ENCODE measurements at places on chromosomes 16 and 17.

- DNase-seq, result no peak
- no peaks in the 10 kb centered on the region for H3K4me1 ChIP-seq
- H3K4me3 ChIP-seq, result no peak overlapping the region
Measured at GRCh38 chr17:36728030-36728991, 126.9 kb downstream of the MRM1 start.

- no peaks in the 10 kb centered on the region for H3K36me3 ChIP-seq
- no peaks in the 10 kb centered on the region for H3K27me3 ChIP-seq
- H3K4me1 ChIP-seq, result no peaks in the 10 kb centered on the region
- no peak for DNase-seq
- H3K4me3 ChIP-seq, result no peak overlapping the region
Measured at GRCh38 chr17:21170809-21171208, 43.2 kb downstream of the TMEM11 start.

DNA sequence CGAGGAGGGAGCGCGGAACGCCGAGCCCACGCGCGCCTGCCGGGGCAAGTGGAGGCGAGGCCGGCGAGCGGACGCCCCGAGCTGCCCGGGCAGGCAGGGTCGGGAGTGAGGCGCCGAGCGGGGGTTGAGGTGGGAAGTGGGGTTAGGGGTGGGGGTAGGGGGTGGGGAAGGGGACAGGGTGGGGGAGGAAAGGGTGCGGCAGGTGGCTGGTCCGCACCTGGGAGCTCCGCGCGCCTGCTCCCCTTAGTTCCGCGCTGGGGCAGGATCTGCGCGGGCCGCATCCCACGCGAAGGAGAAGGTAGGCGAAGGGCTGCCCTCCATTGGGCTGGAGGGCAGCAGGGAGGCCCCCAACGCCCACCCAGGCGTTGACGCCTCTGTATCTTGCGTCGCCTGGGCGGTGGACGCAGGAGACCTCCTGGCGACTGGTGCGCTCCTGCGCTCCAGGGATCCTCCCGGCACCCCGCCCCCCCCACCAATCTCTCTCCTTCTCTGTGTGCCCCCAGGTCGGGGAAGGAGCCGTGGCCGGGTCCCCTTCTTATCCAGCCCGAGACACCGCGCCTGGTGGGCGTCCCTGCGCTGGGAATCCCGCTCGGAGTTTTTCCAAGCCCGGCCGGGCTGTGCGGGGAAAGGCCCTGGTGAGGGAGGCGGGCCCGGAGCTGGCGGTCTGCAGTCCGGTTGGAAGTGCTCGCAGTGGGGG, 51.3 kb upstream of the AMZ2 start:
- no peak for DNase-seq
- peak overlapping the region; percentile 10 for H3K4me3 ChIP-seq
- no peaks in the 10 kb centered on the region for H3K36me3 ChIP-seq
- H3K27ac ChIP-seq, result no peak overlapping the region
- peaks cover 4% of the 10 kb centered on the region for H3K27me3 ChIP-seq
- peaks cover 17% of the 10 kb centered on the region for H3K4me1 ChIP-seq

- no peaks in the 10 kb centered on the region for H3K27me3 ChIP-seq
- no peak overlapping the region for H3K4me3 ChIP-seq
- no peaks in the 10 kb centered on the region for H3K4me1 ChIP-seq
- DNase-seq, result no peak
Measured at GRCh38 chr17:73476890-73477350, 165.1 kb upstream of the CDC42EP4 start.

DNA sequence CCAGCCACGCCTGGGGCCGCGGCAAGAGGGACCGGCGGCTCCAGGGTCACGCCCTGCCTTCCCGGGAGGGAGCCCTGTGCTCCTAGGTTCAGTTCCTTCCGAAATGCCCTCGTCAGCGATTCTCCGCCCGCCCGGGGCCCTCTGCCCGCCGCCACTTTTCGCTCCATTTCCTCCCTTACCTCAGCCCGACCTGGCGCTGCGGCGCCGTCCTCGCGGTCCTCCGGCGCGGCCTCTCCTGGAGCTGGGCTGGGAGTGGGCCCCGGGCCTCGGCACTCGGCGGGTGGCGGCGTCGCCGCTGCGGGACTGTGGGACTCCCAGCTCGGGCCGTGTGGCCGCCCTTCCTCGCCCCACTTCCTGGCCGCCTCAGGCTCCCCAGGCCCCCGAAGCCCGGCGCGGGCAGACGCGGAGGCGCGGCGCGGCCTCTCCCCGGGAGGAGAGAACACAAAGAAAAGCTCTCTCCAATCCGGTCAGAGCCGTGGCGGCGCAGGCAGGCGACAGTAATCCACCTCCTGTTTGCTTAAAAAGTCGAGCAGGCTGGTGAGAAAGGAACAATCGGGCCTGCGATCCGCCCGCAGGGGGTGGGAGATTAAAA, 1.6 kb downstream of the BAHCC1 start:
- peak overlapping the region; percentile 74 for H3K4me3 ChIP-seq
- peak overlapping the region; percentile 86 for H3K27ac ChIP-seq
- no peaks in the 10 kb centered on the region for H3K36me3 ChIP-seq
- no peaks in the 10 kb centered on the region for H3K27me3 ChIP-seq
- peaks cover 12% of the 10 kb centered on the region for H3K4me1 ChIP-seq

- no peak for DNase-seq
- peaks cover 4% of the 10 kb centered on the region for H3K4me1 ChIP-seq
- no peaks in the 10 kb centered on the region for H3K27me3 ChIP-seq
- peak overlapping the region; percentile 96 for H3K4me3 ChIP-seq
- no peaks in the 10 kb centered on the region for H3K36me3 ChIP-seq
Measured at GRCh38 chr17:81553616-81554181, 1.5 kb upstream of the FAAP100 start.

DNA sequence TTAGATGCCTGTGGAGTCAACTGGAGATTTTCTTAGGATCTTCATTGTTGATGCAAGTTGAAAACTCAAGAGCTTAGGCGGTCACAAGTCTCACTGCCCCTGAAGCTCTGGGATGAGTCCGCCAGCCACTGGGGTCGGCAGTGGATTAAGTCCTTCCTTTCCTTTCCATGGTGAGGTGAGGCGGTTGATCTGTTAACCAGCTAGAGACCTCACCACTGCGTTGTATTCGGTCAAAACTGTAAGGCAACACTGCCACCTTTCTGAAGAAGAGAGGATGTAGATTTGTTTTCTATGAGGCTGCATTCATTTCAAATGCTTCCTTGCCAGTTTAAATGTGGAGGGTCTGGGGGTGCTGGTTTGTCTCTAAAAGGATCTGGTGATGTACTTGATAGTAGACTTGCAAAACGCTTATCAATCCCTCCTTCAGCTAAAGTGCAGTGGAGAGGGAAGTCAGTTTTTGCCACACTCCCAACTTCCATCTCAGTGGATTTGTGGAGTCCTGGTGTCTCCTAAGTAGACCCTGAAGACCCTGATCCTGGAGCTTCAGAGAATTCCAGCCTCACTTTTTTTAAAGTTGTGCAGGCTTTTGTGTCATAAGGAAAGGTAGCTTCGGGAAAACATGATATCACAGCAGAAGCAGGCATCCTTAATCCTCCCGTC, 1.7 kb downstream of the MYOCD start:
- no peaks in the 10 kb centered on the region for H3K36me3 ChIP-seq
- peak overlapping the region; percentile 56 for H3K27ac ChIP-seq
- peaks cover 3% of the 10 kb centered on the region for H3K27me3 ChIP-seq
- no peak for DNase-seq
- no peaks in the 10 kb centered on the region for H3K4me1 ChIP-seq
- H3K4me3 ChIP-seq, result no peak overlapping the region

GRCh38 chr17:82745524-82745923, 6.3 kb upstream of the TBCD start:
- H3K4me3 ChIP-seq, result no peak overlapping the region
- H3K4me1 ChIP-seq, result no peaks in the 10 kb centered on the region
- H3K27ac ChIP-seq, result no peak overlapping the region
- no peaks in the 10 kb centered on the region for H3K27me3 ChIP-seq
- H3K36me3 ChIP-seq, result peaks cover 6% of the 10 kb centered on the region

DNA sequence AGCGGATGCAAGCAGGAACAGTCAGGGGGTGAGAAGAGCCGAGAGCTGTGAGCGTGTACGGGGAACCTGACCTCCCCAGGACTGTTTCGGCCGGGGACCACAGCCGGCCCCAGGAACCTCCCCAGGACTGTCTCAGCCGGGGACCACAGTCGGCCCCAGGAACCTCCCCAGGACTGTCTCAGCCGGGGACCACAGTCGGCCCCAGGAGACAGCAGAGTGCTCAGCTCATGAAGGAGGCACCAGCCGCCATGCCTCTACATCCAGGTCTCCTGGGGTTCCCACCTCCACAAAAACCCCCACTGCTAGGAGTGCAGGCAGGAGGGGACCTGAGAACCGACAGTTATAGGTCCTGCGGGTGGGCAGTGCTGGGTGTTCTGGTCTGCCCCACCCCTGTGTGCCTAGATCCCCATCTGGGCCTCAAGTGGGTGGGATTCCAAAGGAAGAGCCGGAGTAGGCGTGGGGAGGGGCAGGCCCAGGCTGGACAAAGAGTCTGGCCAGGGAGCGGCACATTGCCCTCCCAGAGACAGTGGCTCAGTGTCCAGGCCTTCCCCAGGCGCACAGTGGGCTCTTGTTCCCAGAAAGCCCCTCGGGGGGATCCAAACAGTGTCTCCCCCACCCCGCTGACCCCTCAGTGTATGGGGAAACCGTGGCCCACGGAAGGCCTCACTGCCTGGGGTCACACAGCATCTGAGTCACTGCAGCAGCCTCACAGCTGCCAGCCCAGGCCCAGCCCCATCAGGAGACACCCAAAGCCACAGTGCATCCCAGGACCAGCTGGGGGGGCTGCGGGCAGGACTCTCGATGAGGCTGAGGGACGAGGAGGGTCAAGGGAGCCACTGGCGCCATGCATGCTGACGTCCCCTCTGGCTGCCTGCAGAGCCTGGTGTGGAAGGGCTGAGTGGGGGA, 4.3 kb downstream of the RHBDF1 start:
- H3K4me3 ChIP-seq, result no peak overlapping the region
- no peak for DNase-seq
- peaks cover 21% of the 10 kb centered on the region for H3K4me1 ChIP-seq
- no peaks in the 10 kb centered on the region for H3K27me3 ChIP-seq

- no peak for DNase-seq
- no peak overlapping the region for H3K27ac ChIP-seq
- H3K27me3 ChIP-seq, result no peaks in the 10 kb centered on the region
- H3K4me1 ChIP-seq, result no peaks in the 10 kb centered on the region
Measured at GRCh38 chr16:65148804-65149203, 26.9 kb upstream of the CDH11 start.

DNA sequence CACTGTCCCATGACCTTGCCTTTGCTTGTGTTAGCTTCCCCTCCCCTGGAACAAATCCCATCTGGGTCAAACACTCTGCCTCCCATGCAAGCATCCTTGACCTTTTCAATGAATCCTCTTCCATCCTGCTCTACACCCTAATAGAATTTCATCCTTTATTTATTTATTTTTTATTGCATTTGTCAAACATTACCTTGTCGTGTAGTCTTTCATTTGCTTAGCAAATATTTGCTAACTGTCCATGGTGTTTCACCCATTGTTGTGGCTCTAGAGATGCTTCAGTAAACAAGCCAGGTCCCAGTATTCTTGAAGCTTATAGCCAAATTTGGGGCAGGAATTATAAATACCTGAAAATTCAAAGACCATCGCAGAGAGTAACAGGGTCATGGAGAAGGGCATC, 51.0 kb upstream of the MRTFB start:
- no peaks in the 10 kb centered on the region for H3K27me3 ChIP-seq
- peaks cover 6% of the 10 kb centered on the region for H3K4me1 ChIP-seq
- no peak for DNase-seq
- H3K36me3 ChIP-seq, result no peaks in the 10 kb centered on the region
- H3K27ac ChIP-seq, result no peak overlapping the region
- H3K4me3 ChIP-seq, result no peak overlapping the region

- H3K4me1 ChIP-seq, result no peaks in the 10 kb centered on the region
- H3K4me3 ChIP-seq, result no peak overlapping the region
- H3K27ac ChIP-seq, result no peak overlapping the region
- H3K27me3 ChIP-seq, result no peaks in the 10 kb centered on the region
- H3K36me3 ChIP-seq, result no peaks in the 10 kb centered on the region
Measured at GRCh38 chr16:79132701-79133100, 467.8 kb downstream of the MAF start.

GRCh38 chr16:55760310-55761001, 72.4 kb downstream of the CES1 start:
- DNase-seq, result no peak
- H3K27ac ChIP-seq, result peak overlapping the region; percentile 45
- H3K4me1 ChIP-seq, result no peaks in the 10 kb centered on the region
- H3K36me3 ChIP-seq, result no peaks in the 10 kb centered on the region
- no peak overlapping the region for H3K4me3 ChIP-seq
- H3K27me3 ChIP-seq, result no peaks in the 10 kb centered on the region

DNA sequence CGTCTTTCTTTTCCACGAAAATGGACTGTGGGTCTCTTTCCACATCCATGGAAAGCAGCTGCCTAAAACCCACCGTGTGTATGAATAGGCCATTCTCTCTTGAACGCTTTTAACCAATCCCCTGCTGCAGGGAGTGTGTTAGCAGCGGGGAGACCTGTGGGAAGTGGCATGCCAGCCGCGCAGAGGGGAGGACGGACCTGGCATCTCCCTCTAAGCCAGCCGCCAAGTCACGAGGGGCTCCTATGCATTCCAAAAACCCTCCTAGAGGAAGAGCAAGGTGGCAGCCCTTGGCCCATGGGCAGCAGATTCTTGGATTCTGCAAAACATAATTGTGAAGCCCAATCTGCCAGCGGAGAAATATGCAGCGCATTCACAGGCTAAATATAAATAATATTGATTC, 15.4 kb downstream of the RBFOX3 start:
- no peaks in the 10 kb centered on the region for H3K4me1 ChIP-seq
- H3K4me3 ChIP-seq, result no peak overlapping the region
- H3K36me3 ChIP-seq, result no peaks in the 10 kb centered on the region
- peaks cover 16% of the 10 kb centered on the region for H3K27me3 ChIP-seq

- H3K4me1 ChIP-seq, result no peaks in the 10 kb centered on the region
- no peak overlapping the region for H3K27ac ChIP-seq
- no peaks in the 10 kb centered on the region for H3K36me3 ChIP-seq
- H3K4me3 ChIP-seq, result no peak overlapping the region
- no peak for DNase-seq
- H3K27me3 ChIP-seq, result no peaks in the 10 kb centered on the region
Measured at GRCh38 chr17:28433721-28434120, 27.7 kb upstream of the SLC46A1 start.

DNA sequence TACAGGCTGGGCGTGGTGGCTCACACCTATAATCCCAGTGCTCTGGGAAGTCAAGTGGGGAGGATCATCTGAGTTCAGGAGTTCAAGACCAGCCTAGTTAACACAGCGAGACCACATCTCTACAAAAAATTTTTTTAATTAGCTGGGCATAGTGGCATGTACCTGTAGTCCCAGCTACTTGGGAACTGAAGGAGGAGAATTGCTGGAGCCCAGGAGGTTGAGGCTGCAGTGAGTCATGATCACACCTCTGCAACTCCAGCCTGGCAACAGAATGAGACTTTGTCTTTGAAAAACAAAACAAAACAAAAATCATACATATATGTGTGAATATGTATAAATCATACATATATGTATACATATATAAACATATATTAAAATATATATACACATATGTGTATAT, 54.1 kb upstream of the MARCHF10 start:
- no peak for DNase-seq
- no peak overlapping the region for H3K4me3 ChIP-seq
- H3K4me1 ChIP-seq, result no peaks in the 10 kb centered on the region
- H3K36me3 ChIP-seq, result no peaks in the 10 kb centered on the region

GRCh38 chr17:82583720-82584234, 64.2 kb downstream of the FOXK2 start:
- H3K36me3 ChIP-seq, result peaks cover 14% of the 10 kb centered on the region
- no peaks in the 10 kb centered on the region for H3K4me1 ChIP-seq

GRCh38 chr16:25643633-25644032, 48.1 kb upstream of the HS3ST4 start:
- DNase-seq, result peak; percentile 4
- H3K27ac ChIP-seq, result no peak overlapping the region
- no peaks in the 10 kb centered on the region for H3K27me3 ChIP-seq
- no peaks in the 10 kb centered on the region for H3K4me1 ChIP-seq
- H3K4me3 ChIP-seq, result no peak overlapping the region

All from prostate gland (tissue), 2 donors.